ENCODE measurements at places on chromosomes 7 and 10. TPM values are rescaled to one million over a fixed set of nuclear protein-coding genes. Genes with fewer than 3 reads are reported as not detected.

POT1 gene
- total RNA-seq, result 29.6 TPM

HOXA11 gene
- not detected for total RNA-seq

C10orf143 gene
- 17.5 TPM for total RNA-seq

SLC26A3 gene
- not detected for total RNA-seq

CALCR gene
- not detected for total RNA-seq

H2BK1 gene
- total RNA-seq, result 2.6 TPM

LIPK gene
- not detected for total RNA-seq

EPO gene
- not detected for total RNA-seq

CACNB2 gene
- not detected for total RNA-seq

ZNF438 gene
- total RNA-seq, result 4.4 TPM

OR2A5 gene
- not detected for total RNA-seq

DNA sequence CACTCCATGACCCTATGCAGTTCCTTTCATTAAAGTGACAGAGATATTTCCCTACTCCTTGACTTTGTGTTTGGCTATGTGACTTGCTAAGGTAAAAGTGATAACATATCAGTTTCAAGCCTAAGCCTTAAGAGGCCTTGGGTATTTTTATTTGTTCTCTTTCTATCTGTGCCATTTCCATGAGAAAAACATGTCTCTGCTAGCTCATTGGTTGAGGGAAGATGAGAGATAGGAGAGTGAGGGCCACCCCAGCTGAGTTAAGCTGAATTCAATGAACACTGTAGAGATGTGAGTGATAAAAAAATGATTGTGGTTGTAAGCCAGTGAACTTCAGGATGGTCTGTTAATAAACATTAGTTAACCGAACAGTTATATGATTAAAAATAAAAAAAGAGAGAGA, 13.4 kb downstream of the TASOR2 start:
- DNase-seq, result no peak

DNA sequence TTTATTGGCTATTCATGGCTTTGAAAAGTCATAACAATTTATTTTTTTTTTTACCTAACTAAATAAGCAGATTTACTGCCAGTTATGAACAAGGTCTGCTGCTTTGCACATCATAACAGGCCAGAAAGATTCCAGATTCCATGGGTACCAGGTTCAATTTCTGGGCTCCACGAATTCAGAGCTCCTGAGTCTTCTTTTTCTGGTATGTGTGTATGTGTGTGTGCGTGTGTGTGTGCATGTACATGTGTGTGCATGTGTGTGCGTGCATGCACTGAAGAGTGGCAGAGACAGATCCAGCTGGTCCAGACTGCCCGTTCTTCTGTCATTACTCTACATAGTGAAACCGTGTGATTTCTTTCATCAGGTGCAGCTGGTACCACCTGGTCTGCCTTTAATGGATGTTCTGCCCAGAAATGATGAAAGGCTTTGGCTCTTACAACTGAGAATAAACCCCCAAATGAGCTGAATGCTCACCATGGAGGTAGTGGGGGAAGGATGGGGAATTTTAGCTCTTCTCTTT, 14.6 kb upstream of the PRTFDC1 start:
- no peak for DNase-seq

GRCh38 chr10:114288424-114289095, 49.5 kb downstream of the VWA2 start:
- no peak for DNase-seq

DNA sequence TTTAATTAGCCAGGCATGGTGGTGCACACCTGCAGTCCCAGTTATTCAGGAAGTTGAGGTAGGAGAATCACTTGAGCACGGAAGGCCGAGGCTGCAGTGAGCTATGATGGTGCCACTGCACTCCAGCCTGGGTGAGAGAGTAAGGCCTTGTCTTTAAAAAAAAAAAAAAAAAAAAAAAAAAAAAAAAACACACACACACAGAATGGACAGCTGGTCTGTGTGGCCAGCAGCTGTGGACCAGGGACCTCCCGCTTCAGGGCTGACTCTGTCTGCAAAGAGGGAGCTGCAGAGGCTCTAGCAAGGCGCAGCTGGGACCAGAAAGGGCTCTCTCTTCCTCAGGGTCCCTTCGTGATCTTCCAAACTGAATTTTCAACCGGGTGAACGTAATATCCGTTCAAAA, 53.6 kb upstream of the DNAAF5 start:
- DNase-seq, result no peak

DNA sequence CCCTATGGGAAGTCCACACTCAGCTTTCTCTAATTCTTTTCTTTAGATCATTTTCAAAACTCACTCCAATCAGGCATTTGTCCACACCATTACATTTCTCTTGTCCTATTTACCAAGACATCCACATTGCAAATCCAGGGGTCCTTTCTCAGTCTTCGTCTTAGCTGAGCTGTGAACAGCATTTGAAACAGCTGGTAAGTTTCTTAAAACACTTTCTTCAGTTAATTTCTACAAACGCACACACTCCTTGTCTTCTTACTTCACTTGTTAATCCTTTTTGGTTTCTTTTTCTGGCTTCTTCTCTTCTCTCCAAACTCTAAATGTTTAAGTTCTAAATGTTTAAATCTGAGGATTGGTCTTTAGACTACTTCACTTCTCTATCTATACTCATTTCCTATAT, 769.3 kb downstream of the PHTF2 start:
- DNase-seq, result no peak

- no peak for DNase-seq
Measured at GRCh38 chr10:29067161-29067560, 221.7 kb upstream of the LYZL1 start.

DNA sequence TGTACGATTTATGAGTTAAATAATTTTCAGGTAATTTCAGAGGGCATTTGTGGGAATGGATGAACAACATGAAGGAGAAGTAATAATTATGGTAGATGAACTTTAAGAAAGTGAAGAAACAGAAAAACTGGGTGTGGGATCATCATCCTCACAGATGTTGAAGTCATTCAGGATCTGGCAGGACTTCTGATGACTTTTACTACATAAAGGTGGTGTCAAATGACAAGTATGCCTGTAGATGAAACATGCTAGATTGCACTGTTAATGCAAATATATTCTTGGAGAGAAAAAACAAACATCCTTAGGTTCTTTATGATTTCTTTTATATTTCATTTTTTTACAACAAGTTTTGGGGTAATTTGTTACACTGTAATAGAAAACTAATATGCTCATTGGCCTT, 230.2 kb downstream of the PCLO start:
- DNase-seq, result no peak

DNA sequence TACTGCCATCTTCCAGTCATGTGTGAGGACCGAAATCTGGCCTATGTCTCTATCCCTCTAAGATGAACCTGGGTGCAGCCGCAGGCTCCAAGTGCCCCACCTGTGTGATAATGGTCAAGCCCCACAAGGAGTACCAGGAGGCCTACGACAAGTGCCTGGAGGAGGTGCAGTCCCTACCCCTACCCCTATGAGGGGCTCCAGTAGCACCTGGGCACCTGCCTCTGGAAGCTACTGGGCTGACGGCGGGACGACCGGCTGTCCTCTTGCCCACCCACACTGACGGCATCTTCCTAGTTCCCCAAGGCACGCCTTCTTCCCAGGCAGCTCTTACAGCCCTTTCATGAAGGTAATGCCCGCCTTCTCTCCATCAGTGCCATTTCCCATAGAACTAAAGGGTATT, 47.4 kb downstream of the HOXA1 start:
- no peak for DNase-seq

GRCh38 chr7:359766-360361, 69.9 kb downstream of the FOXL3 start:
- peak; percentile 39 for DNase-seq

- DNase-seq, result no peak
Measured at GRCh38 chr10:89257581-89257980, 6.0 kb upstream of the LIPA start.

DNA sequence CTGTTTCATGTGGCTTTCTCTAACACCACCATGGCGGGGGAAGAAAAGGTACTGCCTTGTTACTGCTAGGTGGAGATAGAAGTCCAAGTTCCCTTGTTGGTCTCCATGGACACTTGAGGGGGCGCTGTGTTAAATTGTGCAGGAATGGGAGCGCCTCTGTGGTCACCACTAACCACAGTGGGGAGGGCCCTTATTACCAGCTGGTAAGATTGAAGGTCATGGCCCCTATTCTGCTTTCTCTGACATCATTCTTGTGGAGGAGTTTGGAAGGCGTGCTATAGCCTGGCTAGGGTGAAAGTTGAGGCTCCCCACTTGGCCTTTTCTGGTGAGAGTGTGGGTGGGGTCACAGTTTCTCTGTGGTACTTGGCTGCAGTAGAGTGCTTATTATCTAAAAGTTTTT, 14.9 kb upstream of the MXI1 start:
- DNase-seq, result no peak

- DNase-seq, result no peak
Measured at GRCh38 chr10:6054884-6055283, 7.3 kb downstream of the IL2RA start.

- no peak for DNase-seq
Measured at GRCh38 chr7:15446280-15446679, 115.5 kb downstream of the AGMO start.

DNA sequence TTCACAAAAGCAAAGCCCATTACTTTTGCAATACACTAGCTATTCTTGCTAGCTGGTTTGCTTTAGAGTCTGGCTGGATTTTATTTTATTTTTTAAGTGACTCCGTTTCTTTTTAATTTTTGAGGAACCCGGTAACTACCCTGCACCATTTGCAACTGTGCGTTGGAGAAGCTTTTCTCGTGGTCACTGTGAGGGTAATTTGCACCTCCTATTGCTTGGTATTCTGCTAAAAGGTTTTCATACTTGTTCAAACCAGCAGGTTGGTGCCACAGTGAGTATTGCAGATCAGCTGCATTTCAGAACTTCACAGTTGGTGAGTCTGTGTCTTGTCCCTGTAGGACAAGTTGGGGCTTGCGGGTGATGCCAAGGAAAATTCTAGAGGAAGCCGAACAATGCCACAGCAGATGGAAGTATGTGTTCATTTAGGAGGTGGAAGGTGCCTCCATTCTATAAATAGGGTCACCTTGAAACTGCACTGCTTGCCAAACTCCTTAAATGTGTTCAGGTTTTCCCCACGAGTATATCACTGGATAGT, 3.9 kb upstream of the NMT2 start:
- no peak for DNase-seq

- no peak for DNase-seq
Measured at GRCh38 chr10:103837370-103838069, 17.9 kb downstream of the SH3PXD2A start.

DNA sequence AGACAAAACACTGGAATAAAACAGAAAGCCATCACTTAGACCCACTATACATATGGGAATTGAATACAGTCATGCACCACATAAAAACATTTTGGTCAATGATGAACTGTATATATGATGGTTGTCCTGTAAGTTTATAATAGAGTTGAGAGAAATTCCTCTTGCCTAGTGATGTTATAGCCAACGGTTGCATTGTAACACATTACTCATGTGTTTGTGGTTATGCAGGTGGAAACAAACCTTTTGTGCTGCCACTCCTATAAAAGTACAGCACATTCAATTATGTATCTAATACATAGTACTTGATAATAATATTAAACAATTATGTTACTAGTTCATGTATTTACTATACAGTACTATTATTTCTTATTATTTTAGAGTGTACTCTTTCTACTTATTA, 381.2 kb upstream of the MBL2 start:
- DNase-seq, result no peak

DNA sequence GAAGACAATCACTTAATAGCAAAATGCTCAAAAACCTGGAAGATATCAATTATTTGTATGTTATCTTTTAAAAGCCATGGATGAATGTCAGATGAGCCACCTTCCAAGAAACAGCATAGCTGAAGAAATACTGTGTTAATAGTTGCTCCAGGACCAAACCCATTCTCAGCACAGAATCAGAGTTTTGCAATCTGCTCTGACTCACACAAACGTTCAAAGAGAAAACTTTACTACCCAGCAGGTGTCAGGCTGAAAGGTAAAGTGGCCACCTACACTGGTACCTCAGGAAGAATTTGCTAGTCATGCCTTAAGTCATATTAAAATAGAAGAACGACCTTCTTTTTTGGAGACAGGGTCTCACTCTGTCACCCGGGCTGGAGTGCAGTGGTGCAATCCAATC, 526.5 kb downstream of the PARD3 start:
- no peak for DNase-seq

GRCh38 chr7:151565541-151565940, 45.8 kb upstream of the RHEB start:
- no peak for DNase-seq

DNA sequence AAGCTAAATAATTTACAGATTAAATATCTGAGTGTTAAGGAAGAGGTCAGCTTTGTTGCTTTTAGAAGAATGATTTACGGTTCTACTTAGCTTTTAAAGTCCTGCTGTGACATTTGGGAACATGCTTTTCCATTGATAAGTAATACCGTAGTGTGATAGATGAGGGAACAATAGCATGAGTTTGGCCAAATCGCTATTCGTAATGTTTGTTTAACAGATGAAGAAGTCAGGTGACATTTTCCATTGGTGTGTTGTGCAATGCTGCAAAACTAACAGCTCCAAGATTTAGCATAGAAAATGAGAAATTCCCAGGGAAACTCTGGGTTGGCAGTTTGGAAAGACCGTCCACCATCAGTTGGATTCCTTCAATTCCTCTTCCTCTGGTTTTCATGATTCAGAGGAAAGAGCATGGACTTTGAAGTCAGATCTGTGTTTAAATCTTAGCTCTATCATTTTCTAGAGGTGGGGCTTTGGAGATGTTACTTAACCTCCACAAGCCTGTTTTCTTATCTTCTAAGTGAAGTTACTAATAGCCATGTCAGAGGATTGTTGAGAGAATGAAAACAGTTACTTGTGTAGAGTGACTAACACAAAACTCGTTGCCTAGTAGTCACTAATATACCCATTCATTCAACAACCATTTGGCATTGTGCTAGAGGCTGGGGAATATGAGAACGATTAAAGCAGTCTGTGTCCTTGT, 140.4 kb upstream of the BMPER start:
- no peak for DNase-seq

GRCh38 chr7:7705318-7705717, 13.1 kb downstream of the RPA3 start:
- DNase-seq, result no peak

DNA sequence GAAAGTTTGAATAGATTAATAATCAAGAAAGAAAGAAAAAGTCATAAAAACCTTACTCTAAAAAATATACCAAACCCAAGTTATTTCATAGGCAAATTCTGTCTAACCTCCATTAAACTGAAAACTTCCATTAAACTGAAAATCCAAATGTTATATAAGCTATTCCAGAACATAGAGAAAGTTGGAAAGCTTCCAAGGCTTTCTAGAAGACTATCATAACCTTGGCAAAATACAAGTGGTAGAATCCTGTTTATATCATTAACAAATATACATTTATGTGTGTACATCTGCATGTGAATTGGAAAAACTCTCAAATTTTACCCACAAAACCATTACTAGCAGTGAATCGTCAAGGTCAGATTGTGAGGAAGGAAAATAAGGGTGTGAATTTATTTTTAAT, 23.9 kb downstream of the TEX36 start:
- DNase-seq, result no peak

- DNase-seq, result no peak
Measured at GRCh38 chr7:3074459-3074821, 30.8 kb upstream of the CARD11 start.

DNA sequence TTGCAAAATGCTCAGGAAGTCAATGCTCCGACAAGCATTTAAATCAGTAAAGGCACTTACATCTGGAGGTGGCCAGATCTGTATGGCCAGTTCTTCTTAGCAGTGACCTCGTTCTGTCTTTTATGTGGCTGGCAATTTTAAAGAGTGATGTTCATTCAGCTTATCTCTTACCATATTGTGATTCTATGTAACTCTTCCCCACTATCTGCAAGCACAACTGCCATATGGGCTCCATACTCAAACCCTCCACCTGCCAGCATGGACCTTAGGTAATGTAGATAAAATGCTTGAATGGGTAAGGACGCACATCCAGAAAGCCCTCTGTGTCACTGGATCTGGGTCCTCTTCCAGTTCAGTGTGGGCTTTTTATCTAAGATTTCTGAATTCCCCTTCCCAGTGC, 42.4 kb upstream of the STK17A start:
- no peak for DNase-seq
